Inflammatory macrophage treated with lipopolysaccharide for 1 hour (primary cell): ENCODE measurements at places on chromosomes 2 and 18.

DNA sequence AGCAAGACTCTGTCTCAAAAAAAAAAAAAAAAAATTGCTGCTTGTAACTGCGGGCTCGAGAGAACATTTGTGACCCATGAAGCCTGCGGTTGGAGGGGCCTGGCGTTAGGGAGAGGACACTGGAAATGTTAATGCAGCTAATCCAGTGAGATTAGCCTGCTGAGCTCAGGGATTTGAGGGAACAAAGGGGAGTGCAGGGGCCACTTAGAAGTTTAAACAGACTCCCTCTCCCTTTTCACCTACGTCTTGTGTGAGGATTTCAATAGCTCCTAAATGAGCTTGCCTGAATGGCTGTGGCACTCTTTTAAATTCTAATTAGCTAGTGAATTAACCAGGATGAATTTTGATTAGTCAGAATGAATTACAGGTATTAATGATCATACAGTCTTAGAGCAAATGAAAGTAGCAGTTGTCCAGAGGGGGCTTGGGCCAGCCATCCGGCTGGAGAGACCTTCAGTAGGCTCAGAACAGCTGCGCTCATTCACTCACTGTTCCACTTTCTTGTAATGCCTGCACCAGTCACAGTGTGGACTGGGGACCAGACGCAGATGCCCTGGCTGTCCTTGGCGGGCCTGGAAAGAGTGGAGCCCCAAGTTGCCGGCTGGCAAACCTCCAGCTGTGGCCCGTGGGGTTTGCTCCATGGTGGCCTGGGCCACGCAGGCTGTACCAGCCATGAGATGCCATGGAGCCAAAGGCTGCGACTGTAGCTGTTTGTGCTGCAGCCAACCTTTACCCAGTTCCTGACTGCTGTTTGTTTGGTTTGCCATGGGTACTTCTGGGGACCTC is 20.8 kb downstream of the LDLRAD4 start:
- no peak for DNase-seq

GRCh38 chr2:211756266-211756665 is 782.3 kb downstream of the ERBB4 start:
- no peak for DNase-seq

GRCh38 chr2:240597419-240598181 is 11.1 kb downstream of the CAPN10 start:
- no peak for DNase-seq

DNA sequence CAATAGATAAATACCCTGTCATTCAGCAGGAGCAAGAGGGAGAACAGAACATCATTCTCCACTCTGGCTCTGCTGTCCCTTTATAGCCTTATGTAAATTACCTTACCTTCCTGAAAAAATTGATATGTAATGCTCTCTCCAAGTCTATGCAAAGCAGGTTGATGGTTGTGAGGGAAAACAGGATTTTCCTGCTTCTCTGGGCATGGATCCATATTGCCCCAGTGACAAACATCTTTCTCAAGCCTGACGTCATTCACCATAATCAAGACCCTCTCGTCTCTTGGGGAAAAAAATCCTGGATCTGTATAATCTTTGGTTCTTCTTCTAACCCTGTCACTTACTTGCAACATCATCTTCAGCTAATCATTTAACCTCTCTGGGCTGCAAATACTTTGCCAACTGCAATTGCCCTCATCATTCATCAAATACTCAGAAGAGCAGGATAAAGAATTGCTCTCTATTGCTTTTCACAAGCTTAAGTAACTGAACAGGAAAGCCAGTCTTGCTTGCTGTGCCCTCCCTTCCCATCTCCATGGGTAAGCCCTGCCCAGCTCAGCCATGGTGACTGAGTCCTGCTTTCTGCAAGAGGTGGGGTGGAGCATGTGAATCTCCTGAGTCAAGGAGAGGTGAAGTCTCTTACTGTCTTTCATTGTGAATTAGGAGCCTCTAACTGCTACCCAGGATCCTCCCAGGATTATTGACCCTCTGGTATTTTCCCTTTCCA is 123.7 kb upstream of the KLF7 start:
- DNase-seq = no peak

GRCh38 chr2:52222128-52222527 is 1190.2 kb upstream of the NRXN1 start:
- no peak for DNase-seq

DNA sequence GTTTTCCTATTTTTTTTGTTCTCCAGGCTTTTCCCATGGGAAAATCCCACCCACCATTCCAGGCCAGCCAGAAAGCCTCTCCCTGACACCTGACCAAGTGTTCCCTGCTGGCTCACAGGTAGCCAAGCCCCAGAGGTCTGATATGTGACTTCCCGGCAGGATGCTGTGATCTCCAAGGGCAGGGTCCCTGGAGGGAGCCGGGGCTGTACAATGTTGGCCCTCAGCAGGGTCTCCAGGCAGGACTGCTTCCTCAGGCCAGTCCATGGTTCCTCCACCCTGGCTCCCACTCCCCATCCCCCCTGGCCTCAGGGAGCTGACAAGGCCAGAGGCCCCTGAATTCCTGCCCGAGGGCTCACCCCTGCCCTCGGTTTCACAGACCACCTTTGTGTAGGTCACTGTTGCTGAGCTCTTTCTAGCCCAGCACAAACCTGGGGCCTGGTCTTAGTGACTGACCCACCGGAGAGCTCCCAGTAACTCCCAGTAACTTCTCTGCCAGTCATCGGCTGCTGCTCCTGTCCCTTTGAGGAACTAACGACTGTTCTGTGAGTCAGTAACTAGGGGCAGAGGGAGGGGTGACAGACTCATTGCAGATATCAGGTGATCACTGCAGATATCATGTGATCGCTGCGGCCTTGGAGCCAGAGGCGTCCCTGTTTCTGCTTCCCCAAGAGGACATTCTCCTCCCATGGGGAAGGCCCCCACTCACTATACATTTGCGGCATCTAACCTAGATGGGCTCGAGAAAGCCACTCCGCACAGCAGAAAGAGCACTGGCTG is 38.7 kb downstream of the SDC1 start:
- DNase-seq = peak; percentile 96

- no peak for DNase-seq
These were observed 150.3 kb downstream of the PLEKHA3 start for GRCh38 chr2:178630581-178630980.

GRCh38 chr2:222572264-222572721 is 83.6 kb downstream of the FARSB start:
- no peak for DNase-seq

- no peak for DNase-seq
These were observed 701.9 kb upstream of the RAB6C start for GRCh38 chr2:129277585-129277981.

GRCh38 chr2:60806988-60807681 is 51.1 kb downstream of the PAPOLG start:
- DNase-seq = peak; percentile 87

- DNase-seq = no peak
These were observed 1195.7 kb upstream of the ZEB2 start for GRCh38 chr2:145715601-145716000.
